ENCODE measurements at places on chromosomes 4 and X. TPM values are rescaled to one million over a fixed set of nuclear protein-coding genes. Genes with fewer than 3 reads are reported as not detected.

PLP1 gene
- total RNA-seq = not detected

PABPC1L2B gene
- not detected for total RNA-seq

GPR50 gene
- total RNA-seq = not detected

BMP15 gene
- total RNA-seq = not detected

PNCK gene
- total RNA-seq = 5.1 TPM

STPG2 gene
- total RNA-seq = 1.2 TPM

TEX13C gene
- not detected for total RNA-seq

TMSB15C gene
- 7.9 TPM for total RNA-seq

FOXP3 gene
- total RNA-seq = not detected

AMTN gene
- total RNA-seq = not detected

Measured in placental epithelial cell (primary cell).